T-helper 2 cell treated with Interferon-gamma antibody and Interleukin-4, amounts not matched to agents 100 ng/mL and 5 ng/mL, for 36 hours (primary cell): ENCODE measurements at places on chromosomes 12 and 14. TPM values are rescaled to one million over a fixed set of nuclear protein-coding genes. Genes with fewer than 3 reads are reported as not detected.

The RTN1 gene
- total RNA-seq = not detected in 2 replicates

The LYZ gene
- 0.89 and 1.8 TPM in 2 replicates for total RNA-seq

The PSMD9 gene
- total RNA-seq = 56.2 and 66.2 TPM in 2 replicates

The KRT81 gene
- total RNA-seq = 0.11 TPM in 1 of 2 replicates, not detected in the other
